ENCODE measurements at places on chromosomes 3 and 15.
A peak's percentile ranks its signal among the peaks of the same experiment; 100 is the strongest.

DNA sequence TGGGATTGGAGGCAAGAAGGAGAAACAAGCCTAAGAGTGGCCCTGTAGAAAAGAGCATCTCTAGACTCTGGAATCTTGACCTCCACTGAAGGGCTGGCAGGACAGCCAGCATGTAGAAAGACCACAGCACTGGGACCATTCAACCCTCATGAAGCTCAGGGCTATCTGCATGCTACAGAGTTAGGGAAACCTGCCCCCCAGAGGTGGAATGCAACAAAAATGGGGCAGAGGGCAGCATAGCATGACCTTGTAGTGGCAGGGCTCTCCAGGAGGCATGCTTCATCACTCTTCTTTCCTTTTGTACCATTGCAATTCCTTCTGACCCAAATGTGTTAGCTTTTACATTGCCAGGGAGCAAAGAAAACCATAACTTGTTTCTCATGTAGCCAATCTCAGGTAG lies 445.4 kb downstream of the EPHB1 start:
- no peak for DNase-seq

DNA sequence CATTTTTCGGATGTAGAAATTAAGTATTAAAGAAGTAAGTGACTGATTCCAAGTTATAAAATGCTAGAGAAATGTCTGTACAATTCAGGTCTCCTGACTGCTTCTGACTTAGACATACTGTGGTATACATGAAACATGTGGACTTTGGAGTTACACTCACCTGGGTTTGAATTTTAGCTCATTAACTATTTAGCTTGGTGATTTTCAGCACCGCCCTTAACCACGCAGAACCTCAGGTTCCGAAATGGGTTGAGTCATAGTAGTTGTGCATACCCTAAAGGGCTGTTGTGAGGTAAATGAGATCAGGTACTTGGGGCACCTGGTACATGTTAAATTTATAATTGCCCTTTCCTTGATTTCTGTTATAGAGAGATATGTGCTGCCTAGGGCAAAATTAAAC lies 32.9 kb upstream of the UTS2B start:
- DNase-seq: no peak

DNA sequence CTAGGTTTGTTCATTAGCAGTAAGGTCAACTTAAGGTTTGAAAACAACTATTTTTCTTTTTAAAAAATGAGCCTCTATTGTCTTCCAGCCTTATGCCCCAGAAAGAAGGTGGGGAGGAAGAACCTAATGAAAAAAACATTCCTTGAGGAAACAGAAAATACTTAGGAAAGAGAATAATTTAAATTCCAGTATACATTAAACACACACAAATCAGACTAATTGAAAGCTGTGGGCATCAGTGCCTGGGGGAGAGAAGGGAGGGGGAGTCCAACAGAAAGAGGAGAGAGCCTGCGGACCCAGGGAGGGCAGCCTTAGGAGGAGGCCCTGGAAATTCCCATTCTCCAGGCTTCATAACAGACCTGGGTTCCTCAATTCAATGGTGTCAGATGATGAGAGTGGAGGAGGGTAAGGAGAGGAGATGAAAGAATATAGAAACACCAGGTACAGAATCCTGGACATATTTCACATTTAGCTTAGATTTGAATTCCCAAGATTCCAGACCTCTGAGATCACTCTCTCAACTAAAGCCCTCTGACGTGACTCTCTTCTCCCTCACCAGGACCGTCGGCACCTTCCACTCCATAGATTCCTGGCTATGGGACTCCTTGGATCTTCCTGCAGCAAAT lies 320.5 kb upstream of the UMPS start:
- DNase-seq: no peak

- no peak for DNase-seq
Measured at GRCh38 chr3:49636883-49637609, 37.1 kb upstream of the APEH start.

- DNase-seq: no peak
Measured at GRCh38 chr3:18149935-18150334, 275.2 kb downstream of the SATB1 start.

- no peak for DNase-seq
Measured at GRCh38 chr3:10389339-10389738, 68.4 kb upstream of the SEC13 start.

- DNase-seq: no peak
Measured at GRCh38 chr3:150635526-150635925, 32.4 kb downstream of the SELENOT start.

- DNase-seq: peak; percentile 30
Measured at GRCh38 chr15:89749951-89750559, 994 bp downstream of the MESP1 start.

GRCh38 chr3:87317779-87318178 lies 41.4 kb upstream of the POU1F1 start:
- no peak for DNase-seq

GRCh38 chr3:15051531-15051930 lies 13.6 kb downstream of the MRPS25 start:
- DNase-seq: peak; percentile 48

DNA sequence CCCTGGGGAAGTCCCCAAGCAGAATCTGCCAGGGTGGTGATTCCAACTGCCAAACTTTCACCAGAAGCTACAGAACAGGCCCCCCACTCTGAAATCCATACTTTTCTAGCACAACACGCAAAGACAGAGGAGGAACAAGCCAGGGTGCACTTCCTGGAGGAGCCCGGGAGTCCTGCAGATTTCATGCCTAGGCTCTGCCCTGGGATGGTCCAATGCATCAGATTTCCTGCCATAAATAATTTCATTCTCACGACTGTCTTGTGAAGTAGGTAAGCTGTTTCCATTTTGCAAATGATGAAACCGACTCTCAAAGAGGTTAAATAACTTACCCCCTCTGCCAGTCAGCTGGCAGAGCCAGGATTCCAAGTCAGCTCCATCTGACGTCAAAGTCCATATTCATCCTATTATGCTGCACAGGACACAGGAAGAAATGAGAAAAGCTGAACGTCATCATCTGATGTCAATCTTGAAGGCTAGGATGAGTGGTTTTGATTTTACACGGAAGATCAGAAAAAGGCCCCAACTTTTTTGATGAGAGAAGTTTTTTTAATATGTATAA lies 134.8 kb upstream of the IGF1R start:
- DNase-seq: no peak

- DNase-seq: no peak
Measured at GRCh38 chr3:114338651-114339357, 45.0 kb downstream of the TIGIT start.
